Coronary artery (tissue), 2 donors: ENCODE measurements at places on chromosomes 3 and 15.

DNA sequence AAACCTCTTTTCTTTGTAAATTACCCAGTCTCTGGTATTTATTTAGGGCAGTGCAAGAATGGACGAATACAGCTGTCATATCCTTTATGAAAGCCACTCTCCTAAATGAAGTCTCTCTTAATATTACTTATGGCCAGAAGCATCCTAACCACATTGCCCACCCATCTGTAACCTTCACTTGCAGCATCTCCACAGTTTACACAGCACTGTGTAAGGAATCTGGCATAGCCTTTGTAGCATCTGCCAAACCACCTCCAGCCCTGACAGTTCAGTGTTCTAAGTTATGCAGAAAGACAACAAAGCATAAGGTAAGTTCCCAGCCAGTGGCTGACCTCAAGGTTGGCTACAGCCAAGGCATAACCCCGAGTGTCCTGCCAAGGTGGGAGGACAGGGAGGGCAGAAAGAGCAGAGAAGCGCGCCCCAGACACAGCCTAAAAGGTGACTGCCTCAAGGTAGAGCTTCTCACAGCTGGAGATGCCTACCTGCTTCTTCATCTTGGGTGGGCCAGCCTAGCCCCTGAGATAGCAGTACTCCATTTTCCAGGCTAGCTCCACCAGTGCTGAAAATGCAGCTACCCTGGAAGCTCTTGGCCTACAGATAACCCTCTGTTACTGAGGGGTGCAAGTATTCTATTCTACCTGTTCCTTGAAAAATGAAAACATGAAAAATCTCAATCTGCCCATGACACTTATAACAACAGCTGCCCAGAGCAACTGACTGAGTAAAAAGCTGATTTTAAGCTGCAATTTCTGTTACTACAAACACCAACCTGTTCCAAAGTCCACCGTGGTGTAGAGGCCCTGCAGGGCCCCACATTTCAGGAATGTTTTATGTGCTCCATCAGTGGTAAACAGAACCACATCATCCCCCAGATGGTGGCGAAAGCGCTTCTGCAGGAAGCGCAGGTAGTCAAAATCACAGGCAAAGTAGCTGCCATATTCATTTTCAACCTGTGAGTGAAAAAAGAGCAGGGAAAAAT is 39.3 kb downstream of the GLB1 start:
- no peak for DNase-seq

- DNase-seq = peak; percentile 94
Observed at GRCh38 chr3:11600501-11601282, 43.0 kb downstream of the VGLL4 start.

DNA sequence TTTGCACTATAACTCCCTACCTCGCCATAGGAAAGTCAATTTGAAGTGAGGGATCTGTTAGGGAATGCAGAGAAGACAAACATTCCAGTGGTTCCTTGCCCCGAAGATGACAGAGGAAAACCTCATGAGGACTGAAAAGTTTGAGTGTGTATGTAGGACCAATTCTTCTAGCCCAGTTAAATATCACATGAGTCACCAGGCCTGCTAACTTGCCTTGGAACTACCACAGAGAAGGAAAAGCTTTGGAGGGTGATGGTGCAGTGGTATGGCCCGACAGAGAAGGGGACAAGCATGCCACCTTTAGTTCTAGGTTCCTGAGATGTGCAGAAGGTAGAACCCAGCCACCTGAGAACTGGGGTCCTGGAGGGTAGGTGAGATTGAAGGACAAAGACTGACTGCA is 2.6 kb upstream of the UPK1B start:
- no peak for DNase-seq

DNA sequence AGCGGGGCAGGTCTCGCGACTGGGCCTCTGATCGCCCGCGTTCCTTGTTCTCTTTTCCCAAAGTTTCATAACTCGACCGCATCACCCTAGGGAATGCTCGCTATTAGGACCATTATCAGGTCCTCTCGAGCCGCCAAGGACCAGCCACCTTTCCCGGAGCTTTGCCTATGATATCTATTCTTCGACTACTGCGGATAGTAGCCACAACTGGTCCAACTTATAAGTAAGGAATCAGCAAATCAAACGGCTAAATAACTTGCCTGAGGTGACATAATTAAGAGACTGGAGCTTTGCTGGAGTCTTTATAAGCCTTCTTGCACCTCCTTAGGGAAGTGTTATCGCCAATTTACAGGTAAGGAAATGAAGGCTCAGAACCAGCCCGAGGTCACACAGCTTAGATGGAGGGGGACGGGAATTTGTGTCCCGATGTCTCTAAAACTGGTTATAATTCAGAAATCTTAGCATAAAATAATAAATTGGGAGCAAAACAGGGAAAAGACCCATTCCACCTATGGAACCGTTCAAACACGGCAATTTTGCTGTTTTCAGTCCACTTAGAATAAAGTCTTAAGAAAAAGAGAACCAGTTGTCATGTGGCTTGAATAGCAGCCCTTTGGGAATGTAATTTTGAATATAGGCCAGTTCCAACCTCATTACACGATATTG is 479 bp upstream of the PLD1 start:
- DNase-seq = no peak

DNA sequence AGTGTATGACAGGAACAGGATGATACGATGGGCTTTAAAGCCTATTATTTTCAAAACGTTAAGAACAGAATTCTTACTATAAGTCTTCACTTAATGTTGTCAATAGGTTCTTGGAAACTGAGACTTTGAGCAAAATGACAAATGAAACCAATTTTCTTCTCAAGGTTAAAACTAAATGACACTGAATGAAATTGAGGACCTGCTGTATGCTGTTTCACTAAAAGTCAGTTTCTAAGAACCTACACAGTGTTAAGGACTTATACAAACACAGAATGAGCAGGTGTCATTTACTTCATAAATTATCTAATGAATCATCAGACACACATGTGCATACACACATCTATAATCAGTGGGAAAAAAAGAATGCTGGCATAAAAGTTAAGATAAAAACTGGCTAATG is 106.9 kb downstream of the RFTN1 start:
- no peak for DNase-seq

GRCh38 chr3:149764302-149764701 is 12.0 kb upstream of the COMMD2 start:
- DNase-seq = no peak

GRCh38 chr15:52464478-52464877 is 64.2 kb downstream of the MYO5A start:
- no peak for DNase-seq

- peak; percentile 73 for DNase-seq
Observed at GRCh38 chr3:119559441-119559963, at the start of gene CD80. CD80 (minus strand) TSS chr3:119559614; CDS start chr3:119557728, 1,886 bp downstream.

DNA sequence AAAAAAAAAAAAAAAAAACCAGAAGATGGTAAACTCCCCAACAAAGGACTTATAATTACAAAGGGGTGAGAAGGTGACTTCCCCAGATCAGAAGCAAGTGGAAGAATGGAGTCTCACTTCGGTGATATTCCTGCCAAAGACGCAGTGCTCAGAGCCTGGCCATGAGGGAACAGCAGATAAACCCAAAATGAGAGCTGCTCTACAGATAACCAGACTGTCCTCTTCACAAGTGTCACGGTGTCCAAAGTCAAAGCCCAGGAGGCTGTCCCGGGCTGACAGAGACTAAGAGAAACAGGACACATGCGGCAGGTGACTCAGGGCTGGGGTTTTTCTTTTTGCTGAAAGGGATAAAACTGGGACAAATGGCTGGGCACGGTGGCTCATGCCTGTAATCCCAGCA is 48.8 kb downstream of the HMCES start:
- DNase-seq = no peak

- no peak for DNase-seq
Observed at GRCh38 chr3:186225603-186226002, 116.7 kb upstream of the ETV5 start.

GRCh38 chr3:37913522-37913921 is 51.8 kb downstream of the CTDSPL start:
- DNase-seq = no peak

DNA sequence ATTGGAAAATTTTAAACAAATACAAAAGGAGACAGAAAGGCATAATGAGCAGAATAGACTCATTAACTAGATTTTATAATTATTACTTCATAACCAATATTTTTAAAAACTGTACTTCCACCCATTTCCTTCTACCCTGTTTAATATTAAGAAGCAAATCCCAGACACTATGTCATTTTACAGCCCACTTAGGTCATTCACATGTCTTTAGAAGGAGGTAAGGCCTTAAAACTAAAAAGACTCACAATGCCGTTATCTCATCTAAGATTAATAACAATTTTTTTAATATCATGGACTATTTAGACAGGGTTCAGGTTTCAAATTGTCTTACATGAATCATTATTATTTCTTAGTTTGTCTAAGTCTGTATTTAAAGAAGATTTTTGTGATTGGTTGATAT is 217.2 kb downstream of the NFKBIZ start:
- DNase-seq = no peak

DNA sequence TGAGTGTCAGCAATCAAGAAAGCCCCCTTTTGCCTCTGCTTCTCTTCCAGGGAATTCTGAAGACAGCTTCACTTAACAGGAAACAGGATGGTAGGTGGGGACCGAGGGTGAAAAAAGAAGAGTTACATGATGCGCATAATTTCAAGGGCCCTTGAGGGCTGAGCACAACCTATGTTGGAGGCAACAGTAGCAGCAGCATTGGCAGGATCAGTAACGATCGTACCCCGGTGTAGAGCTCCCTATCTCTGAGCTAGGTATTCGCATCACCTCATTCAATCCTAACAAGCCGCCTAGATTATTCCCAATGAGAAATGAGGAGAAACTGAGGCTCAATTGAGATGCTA is 432 bp upstream of the RAD54L2 start:
- DNase-seq = no peak
